Ovary (tissue), 10 donors: ENCODE measurements at places on chromosomes 1 and 21. TPM values are rescaled to one million over a fixed set of nuclear protein-coding genes. Genes with fewer than 3 reads are reported as not detected.

GCSAML gene
- not detected for total RNA-seq

DNA sequence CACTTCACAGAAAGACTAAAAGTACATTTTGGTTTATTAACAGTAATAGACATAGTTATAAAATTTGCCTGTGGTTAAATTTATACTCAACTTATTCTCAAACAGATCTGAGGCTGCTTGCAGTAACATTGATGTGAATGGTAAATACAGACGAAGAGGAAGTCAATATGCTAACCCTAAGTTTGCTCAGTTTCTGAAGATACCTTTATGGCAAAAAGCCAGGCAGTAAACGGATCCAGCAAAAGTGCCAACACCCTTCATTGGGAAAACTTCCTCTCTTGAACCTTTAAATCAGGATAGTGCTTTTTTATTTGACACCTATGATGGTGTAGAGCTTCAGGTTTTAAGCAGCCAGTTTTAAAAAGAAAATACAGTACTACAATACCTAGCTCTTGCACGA, 16.6 kb upstream of the CCDC181 start:
- DNase-seq: no peak
- no peak overlapping the region for H3K27ac ChIP-seq
- H3K4me1 ChIP-seq: no peaks in the 10 kb centered on the region
- H3K4me3 ChIP-seq: no peak overlapping the region

NUDT4B gene
- total RNA-seq: 2.0 TPM

GRCh38 chr1:241834733-241835377, 13.1 kb upstream of the EXO1 start:
- no peak for DNase-seq
- no peaks in the 10 kb centered on the region for H3K4me1 ChIP-seq
- no peak overlapping the region for H3K4me3 ChIP-seq
- no peak overlapping the region for H3K27ac ChIP-seq
- no peaks in the 10 kb centered on the region for H3K36me3 ChIP-seq
- H3K27me3 ChIP-seq: no peaks in the 10 kb centered on the region

- no peaks in the 10 kb centered on the region for H3K4me1 ChIP-seq
- no peaks in the 10 kb centered on the region for H3K27me3 ChIP-seq
- no peaks in the 10 kb centered on the region for H3K36me3 ChIP-seq
These were observed 94.3 kb downstream of the PTBP2 start for GRCh38 chr1:96815914-96816313.

OR2T29 gene
- total RNA-seq: not detected

S100A7 gene
- not detected for total RNA-seq

- no peaks in the 10 kb centered on the region for H3K27me3 ChIP-seq
- no peaks in the 10 kb centered on the region for H3K4me1 ChIP-seq
- no peaks in the 10 kb centered on the region for H3K36me3 ChIP-seq
- no peak for DNase-seq
These were observed 3.5 kb downstream of the OR2L13 start for GRCh38 chr1:248098529-248098928.

TMEM240 gene
- total RNA-seq: 6.2 TPM

SH2D1B gene
- total RNA-seq: not detected

GRCh38 chr1:202085682-202086373, 36.9 kb upstream of the GPR37L1 start:
- H3K27me3 ChIP-seq: no peaks in the 10 kb centered on the region
- no peak for DNase-seq
- no peak overlapping the region for H3K27ac ChIP-seq

DNA sequence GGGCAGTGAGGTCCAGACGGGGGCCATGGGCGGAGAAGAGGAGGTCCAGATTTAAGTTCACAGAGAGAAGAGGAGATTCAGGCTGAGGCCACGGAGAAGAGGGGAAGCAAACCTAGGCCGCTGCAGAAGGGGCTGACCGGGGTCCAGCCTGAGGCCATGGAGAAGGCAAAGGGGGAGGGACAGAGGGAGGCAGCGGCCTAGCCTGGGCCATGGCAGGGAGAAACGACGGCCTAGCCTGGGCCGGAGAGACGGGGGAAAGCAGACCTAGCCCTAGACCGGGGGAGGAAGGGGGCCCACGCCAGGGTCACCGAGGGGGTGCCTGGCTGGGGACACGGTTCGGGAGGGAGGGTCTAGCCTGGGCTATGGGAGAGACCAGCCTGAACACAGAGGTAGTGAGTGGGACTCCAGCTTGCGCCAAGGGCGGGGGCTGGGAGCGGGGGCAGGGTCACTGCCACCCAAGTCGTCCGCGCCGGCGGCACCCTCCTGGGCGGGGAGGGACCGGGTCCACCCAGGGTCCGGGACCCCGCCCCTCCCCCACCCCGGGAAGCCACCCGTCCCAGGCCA, 459 bp downstream of the CAPZB start:
- peak overlapping the region; percentile 92 for H3K27ac ChIP-seq
- H3K27me3 ChIP-seq: no peaks in the 10 kb centered on the region
- H3K36me3 ChIP-seq: no peaks in the 10 kb centered on the region

GRCh38 chr1:235917267-235917811, 50.6 kb upstream of the LYST start:
- DNase-seq: peak; percentile 52
- no peaks in the 10 kb centered on the region for H3K36me3 ChIP-seq
- H3K4me1 ChIP-seq: peaks cover 4% of the 10 kb centered on the region
- no peaks in the 10 kb centered on the region for H3K27me3 ChIP-seq
- no peak overlapping the region for H3K4me3 ChIP-seq
- no peak overlapping the region for H3K27ac ChIP-seq

GRCh38 chr1:234745844-234746797, 136.1 kb upstream of the IRF2BP2 start:
- H3K4me1 ChIP-seq: peaks cover 7% of the 10 kb centered on the region
- H3K27ac ChIP-seq: no peak overlapping the region
- H3K4me3 ChIP-seq: no peak overlapping the region
- no peaks in the 10 kb centered on the region for H3K36me3 ChIP-seq
- no peaks in the 10 kb centered on the region for H3K27me3 ChIP-seq

SLC26A9 gene
- 6.7 TPM for total RNA-seq

- no peak overlapping the region for H3K4me3 ChIP-seq
- no peaks in the 10 kb centered on the region for H3K36me3 ChIP-seq
- no peaks in the 10 kb centered on the region for H3K27me3 ChIP-seq
- no peak overlapping the region for H3K27ac ChIP-seq
These were observed 87.4 kb downstream of the ADGRL4 start for GRCh38 chr1:78919150-78919549.

GRCh38 chr21:34055615-34056014, 17.8 kb upstream of the MRPS6 start:
- H3K4me3 ChIP-seq: no peak overlapping the region
- no peaks in the 10 kb centered on the region for H3K27me3 ChIP-seq
- no peaks in the 10 kb centered on the region for H3K4me1 ChIP-seq
- H3K27ac ChIP-seq: no peak overlapping the region

DNA sequence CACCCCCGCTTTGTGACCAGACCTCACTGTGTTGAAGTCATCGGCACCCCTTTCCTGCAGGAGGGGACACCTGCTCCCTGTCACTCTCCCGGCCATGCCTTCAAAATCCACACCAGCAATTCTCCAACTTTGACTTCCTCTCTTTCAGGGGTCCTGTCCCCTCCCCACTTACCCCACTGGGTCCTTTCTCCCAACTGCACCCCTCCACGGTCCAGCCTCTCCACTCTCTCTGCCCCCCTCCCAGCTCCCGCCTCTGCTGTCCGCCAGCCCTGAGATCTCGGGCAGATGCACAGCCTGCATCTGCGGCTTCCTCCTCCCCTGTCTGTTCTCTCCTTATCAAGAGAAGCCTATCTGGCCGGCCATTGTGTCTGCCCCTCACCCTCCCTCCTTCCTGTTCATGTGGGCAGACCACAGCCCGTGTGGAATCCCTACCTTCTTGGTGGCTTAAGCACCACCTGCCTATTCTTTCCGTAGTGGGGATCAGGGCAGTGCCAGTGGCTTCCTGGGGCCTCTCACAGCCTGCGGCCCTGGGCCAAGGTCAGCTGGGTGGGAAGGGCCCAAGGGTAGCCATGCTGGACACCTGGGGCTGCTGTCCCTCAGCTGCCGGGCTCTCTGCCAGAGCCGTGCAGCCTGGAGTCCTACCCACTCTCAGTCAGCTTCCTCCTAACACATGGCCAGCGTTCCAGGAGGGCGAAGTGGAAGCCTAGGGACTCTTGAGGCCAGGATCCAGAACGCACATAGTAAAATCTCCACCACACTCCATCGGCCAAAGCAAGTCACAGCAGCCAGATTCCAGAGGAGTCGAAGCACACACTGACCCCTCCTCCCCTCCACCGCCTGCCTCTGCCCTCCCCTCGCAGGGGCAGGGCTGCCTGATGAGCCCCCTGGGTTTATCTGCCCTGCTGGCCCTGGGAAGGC, 5.1 kb upstream of the HES4 start:
- H3K4me1 ChIP-seq: peaks cover 3% of the 10 kb centered on the region
- no peaks in the 10 kb centered on the region for H3K36me3 ChIP-seq
- no peaks in the 10 kb centered on the region for H3K27me3 ChIP-seq
- no peak overlapping the region for H3K4me3 ChIP-seq
- H3K27ac ChIP-seq: no peak overlapping the region

SELL gene
- total RNA-seq: 0.56 TPM

PRPF38B gene
- total RNA-seq: 19.5 TPM

DNA sequence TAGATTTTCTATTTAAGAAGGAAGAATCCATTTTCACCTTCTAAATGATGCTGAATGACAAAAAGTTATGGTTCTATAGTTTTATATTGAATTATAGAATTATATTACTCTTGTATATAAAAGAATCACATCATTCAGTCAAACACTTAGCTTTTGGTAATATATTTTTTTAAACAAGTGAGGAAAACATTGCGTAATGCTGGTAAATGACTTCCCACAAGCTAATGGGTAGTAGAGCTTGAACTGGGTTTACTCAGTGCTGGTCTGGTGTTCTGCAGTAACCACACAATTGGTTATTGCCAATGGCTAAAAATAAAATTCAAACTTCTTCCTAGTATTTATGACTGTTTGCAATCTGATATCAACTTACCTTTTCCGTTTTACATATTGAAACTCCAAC, 10.6 kb upstream of the GIPC2 start:
- H3K27me3 ChIP-seq: no peaks in the 10 kb centered on the region
- H3K4me3 ChIP-seq: no peak overlapping the region
- no peaks in the 10 kb centered on the region for H3K4me1 ChIP-seq
- no peak overlapping the region for H3K27ac ChIP-seq
- no peaks in the 10 kb centered on the region for H3K36me3 ChIP-seq

MX1 gene
- 25.2 TPM for total RNA-seq

GRCh38 chr1:58288624-58289142, 257.8 kb downstream of the OMA1 start:
- no peak overlapping the region for H3K4me3 ChIP-seq
- no peak overlapping the region for H3K27ac ChIP-seq
- no peaks in the 10 kb centered on the region for H3K36me3 ChIP-seq
- DNase-seq: no peak

TRIM33 gene
- 38.3 TPM for total RNA-seq

GRCh38 chr1:41578712-41579335, 94.3 kb upstream of the EDN2 start:
- no peaks in the 10 kb centered on the region for H3K27me3 ChIP-seq
- no peak overlapping the region for H3K27ac ChIP-seq
- no peak overlapping the region for H3K4me3 ChIP-seq
- no peak for DNase-seq
- H3K36me3 ChIP-seq: no peaks in the 10 kb centered on the region

C1orf226 gene
- 5.3 TPM for total RNA-seq

KLHDC9 gene
- 5.5 TPM for total RNA-seq

DNA sequence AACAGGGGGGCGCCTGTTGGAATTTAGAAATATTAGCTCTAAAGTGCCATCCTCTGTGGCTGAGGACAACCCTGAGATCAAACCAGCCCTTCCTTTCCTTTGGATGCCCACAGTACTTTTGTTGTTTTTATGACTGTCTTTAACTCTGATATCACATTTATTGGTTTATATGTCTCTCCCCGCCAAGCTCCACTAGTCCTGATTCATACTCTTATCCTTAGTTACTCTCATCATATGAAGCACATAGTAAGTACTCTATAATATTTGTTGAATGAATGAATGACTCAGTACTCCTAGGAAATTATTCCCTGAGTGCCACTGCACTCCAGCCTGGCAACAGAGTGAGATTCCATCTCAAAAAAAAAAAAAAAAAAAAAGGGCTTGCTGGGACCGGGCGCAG, 22.6 kb upstream of the NRDC start:
- no peaks in the 10 kb centered on the region for H3K4me1 ChIP-seq
- H3K4me3 ChIP-seq: no peak overlapping the region
- H3K36me3 ChIP-seq: no peaks in the 10 kb centered on the region

DNA sequence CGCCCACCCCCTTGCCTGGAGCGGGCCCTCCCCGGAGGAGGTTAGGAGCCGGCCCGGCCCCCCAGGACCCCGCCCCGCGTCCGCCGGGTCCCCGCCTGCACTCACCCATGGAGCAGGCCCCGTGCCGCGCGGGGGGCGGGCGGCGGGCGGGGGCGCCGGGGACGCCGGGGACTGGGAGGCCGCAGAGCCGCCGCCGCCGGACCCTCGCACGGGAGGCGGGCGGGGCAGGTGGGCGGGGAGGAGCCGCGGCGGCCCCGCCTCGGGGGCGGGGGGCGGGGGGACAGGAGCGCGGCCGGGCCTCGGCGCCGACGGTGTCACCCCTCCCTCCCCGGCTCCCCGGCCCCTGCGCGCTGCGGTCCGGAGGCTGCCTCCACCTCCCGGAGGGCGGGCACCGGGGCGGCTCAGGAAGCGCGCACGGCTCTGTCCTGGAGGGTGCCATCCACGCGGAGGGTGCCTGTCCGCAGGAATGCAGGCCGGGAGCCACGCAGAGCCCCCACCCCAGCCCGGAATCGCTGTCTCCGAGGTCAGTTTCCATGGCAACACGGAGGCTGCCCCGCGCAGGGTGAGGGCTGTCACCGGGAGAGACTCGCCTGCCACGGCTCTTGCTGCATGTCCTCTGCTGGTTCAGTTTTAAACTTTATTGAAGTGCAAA, 5.9 kb upstream of the PLEKHG5 start:
- peak; percentile 51 for DNase-seq
- H3K4me1 ChIP-seq: peaks cover 11% of the 10 kb centered on the region
- H3K36me3 ChIP-seq: no peaks in the 10 kb centered on the region
- H3K27ac ChIP-seq: no peak overlapping the region
- no peaks in the 10 kb centered on the region for H3K27me3 ChIP-seq
- peak overlapping the region; percentile 53 for H3K4me3 ChIP-seq

CLDN17 gene
- not detected for total RNA-seq

ZSCAN20 gene
- 6.4 TPM for total RNA-seq

- H3K27ac ChIP-seq: no peak within 1 kb of the TSS
- H3K36me3 ChIP-seq: no peaks in the 10 kb centered on the region
- no peaks in the 10 kb centered on the region for H3K27me3 ChIP-seq
- H3K4me1 ChIP-seq: no peaks in the 10 kb centered on the region
- peak; percentile 85 for DNase-seq
- peak within 1 kb of the TSS; percentile 35 for H3K4me3 ChIP-seq
These were observed at the start of gene KIF17 for GRCh38 chr1:20717452-20718342. Gene KIF17, minus strand, starts transcription at chr1:20718007. Its CDS starts 301 bp downstream, at chr1:20717706.

- H3K4me3 ChIP-seq: no peak overlapping the region
- no peak overlapping the region for H3K27ac ChIP-seq
- no peaks in the 10 kb centered on the region for H3K36me3 ChIP-seq
- DNase-seq: no peak
These were observed 47.9 kb downstream of the LAMC1 start for GRCh38 chr1:183070923-183071618.
